ENCODE measurements at places on chromosomes 7 and 10.

GRCh38 chr10:19826712-19827111 is 10.5 kb downstream of the PLXDC2 start:
- H3K36me3 ChIP-seq: no peaks in the 10 kb centered on the region
- no peak for DNase-seq
- H3K27ac ChIP-seq: no peak overlapping the region
- no peak overlapping the region for H3K4me3 ChIP-seq
- no peaks in the 10 kb centered on the region for H3K4me1 ChIP-seq
- H3K27me3 ChIP-seq: no peaks in the 10 kb centered on the region

GRCh38 chr10:122243550-122243949 is 27.5 kb upstream of the BTBD16 start:
- no peaks in the 10 kb centered on the region for H3K27me3 ChIP-seq
- no peaks in the 10 kb centered on the region for H3K36me3 ChIP-seq
- H3K27ac ChIP-seq: no peak overlapping the region

- no peak overlapping the region for H3K27ac ChIP-seq
- H3K4me3 ChIP-seq: no peak overlapping the region
- H3K4me1 ChIP-seq: no peaks in the 10 kb centered on the region
- H3K27me3 ChIP-seq: no peaks in the 10 kb centered on the region
- no peaks in the 10 kb centered on the region for H3K36me3 ChIP-seq
- DNase-seq: no peak
Measured at GRCh38 chr10:131852823-131853609, 47.8 kb upstream of the PPP2R2D start.

GRCh38 chr7:30980194-30980593 is 16.4 kb downstream of the GHRHR start:
- no peak for DNase-seq
- H3K4me1 ChIP-seq: no peaks in the 10 kb centered on the region
- H3K27me3 ChIP-seq: no peaks in the 10 kb centered on the region

DNA sequence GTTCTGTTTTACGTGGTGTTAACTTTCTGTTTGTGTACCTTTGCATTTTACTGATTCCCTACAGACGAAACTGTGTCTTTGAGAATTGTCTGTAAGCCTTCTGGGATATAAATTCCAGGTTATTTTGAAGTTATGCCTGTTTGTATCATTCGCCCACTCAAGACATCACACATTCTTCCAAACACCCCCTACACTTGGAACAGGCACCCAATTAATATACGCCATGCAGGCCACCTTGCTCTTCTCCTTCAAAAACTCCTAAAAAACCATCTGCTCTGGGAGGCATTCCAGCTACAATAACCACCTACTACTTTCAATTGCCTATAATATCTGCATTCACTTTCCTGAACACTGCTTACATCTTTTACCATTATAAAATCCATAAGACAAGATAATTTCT is 453.3 kb downstream of the DGKB start:
- H3K36me3 ChIP-seq: no peaks in the 10 kb centered on the region
- no peak for DNase-seq
- H3K4me1 ChIP-seq: no peaks in the 10 kb centered on the region
- H3K4me3 ChIP-seq: no peak overlapping the region

GRCh38 chr7:116399819-116400218 is 99.7 kb upstream of the CAV2 start:
- H3K4me3 ChIP-seq: no peak overlapping the region
- no peak overlapping the region for H3K27ac ChIP-seq
- no peaks in the 10 kb centered on the region for H3K4me1 ChIP-seq
- H3K36me3 ChIP-seq: no peaks in the 10 kb centered on the region
- H3K27me3 ChIP-seq: peaks cover 5% of the 10 kb centered on the region

DNA sequence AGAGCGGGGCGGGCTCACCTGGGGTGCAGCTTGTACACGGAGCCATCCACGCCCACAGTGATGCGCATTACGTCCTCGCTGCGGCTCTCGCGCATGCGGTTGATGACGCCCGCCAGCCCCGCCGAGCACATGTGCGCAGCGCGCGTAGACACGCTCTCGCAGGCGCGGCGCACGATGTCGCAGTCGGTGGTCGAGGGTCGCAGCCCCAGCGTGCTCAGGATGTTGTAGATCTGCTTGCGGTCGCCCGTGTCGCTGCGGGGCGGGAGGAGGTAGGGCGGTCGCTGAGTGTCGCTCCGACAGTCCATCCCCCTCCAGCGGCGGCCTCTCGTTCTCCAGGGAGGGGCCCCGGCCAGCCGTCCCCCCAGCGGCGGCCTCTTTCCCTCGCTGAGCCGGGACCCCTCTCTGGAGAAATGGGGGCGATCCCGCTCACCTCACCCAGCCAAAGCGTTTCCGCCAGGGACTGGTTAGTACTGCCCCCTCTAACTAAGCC is 4.4 kb upstream of the MYL7 start:
- H3K4me1 ChIP-seq: no peaks in the 10 kb centered on the region
- no peaks in the 10 kb centered on the region for H3K36me3 ChIP-seq
- no peaks in the 10 kb centered on the region for H3K27me3 ChIP-seq
- no peak overlapping the region for H3K27ac ChIP-seq

DNA sequence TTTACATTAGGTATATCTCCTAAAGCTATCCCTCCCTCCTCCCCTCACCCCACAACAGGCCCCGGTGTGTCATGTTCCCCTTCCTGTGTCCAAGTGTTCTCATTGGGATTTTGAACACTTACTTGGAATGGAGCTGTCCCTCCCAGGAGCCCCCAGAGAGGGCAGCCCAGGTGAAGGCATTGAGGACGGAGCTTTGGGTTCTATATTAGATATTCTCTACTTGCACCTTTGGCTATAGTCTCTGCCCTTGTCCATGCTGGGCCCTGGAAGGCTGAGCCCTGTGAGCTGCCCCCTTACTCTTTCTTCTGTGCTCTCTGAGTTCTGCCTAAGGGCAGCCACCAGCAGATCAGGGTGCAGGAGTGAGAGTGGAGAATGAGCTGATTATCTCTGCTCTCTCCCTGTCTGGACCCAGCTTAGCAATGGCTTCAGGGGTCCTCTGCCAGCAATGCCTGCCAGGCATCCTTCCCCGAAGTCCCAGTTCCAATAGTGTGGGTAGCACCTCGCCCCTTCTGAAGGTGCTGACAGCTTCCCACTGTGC is 11.2 kb downstream of the ADRA2A start:
- DNase-seq: no peak
- no peak overlapping the region for H3K27ac ChIP-seq
- no peaks in the 10 kb centered on the region for H3K36me3 ChIP-seq
- no peak overlapping the region for H3K4me3 ChIP-seq
- no peaks in the 10 kb centered on the region for H3K4me1 ChIP-seq

- no peak for DNase-seq
- H3K4me3 ChIP-seq: no peak overlapping the region
- no peak overlapping the region for H3K27ac ChIP-seq
Measured at GRCh38 chr10:125152450-125153368, 7.7 kb downstream of the CTBP2 start.
